ENCODE measurements at places on chromosomes 2 and 18. TPM values are rescaled to one million over a fixed set of nuclear protein-coding genes. Genes with fewer than 3 reads are reported as not detected.

The LOXHD1 gene
- not detected for total RNA-seq

The WIPF1 gene
- total RNA-seq, result 12.3 TPM

The CAPN14 gene
- under 0.01 TPM for total RNA-seq

The KCNG2 gene
- total RNA-seq, result 0.59 TPM

The FAM228B gene
- 96.1 TPM for total RNA-seq

The ITGA4 gene
- 112 TPM for total RNA-seq
